HuH-7 (cell line): ENCODE measurements at places on chromosomes 7 and 10.

DNA sequence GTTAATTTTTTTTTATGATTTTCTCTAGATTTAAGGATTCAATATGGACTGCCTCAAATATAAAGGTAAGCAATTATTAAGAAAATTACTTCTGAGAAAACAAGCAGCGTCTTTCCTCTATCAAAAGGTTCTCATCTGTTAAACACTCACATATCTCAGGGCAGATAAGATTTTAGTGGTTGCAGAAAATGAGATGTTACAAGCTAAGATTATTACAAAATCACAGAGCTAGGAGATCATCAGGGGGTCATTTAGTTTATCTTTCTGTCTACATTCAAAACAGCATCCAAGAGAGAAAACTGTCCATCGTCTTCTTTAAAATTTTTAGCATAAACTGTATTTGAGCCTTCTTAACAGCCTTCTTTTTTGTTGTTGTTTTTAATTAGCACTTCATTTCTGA lies 29.1 kb upstream of the RHOBTB1 start:
- DNase-seq, result no peak

DNA sequence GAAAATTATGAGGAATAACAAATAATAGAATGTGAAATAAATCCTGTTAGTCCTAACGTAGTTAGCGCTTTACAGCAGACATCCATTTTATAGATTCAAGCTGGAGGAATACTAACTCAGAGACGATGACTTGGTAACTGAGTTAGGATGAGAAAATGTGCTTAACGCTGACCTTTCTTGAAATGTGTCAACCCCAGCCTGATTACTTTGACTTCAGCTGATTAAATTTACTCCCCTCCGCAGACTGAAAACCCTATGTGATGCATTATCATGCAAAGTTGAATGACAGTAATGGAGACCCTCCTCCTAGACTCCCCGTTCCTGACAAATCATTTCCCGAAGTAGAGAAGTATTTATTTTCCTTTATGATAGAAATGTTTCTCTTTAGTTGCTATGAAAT lies 54.5 kb downstream of the WDFY4 start:
- DNase-seq, result no peak

- no peak for DNase-seq
These were observed 1160.3 kb upstream of the AUTS2 start for GRCh38 chr7:68438016-68438415.

DNA sequence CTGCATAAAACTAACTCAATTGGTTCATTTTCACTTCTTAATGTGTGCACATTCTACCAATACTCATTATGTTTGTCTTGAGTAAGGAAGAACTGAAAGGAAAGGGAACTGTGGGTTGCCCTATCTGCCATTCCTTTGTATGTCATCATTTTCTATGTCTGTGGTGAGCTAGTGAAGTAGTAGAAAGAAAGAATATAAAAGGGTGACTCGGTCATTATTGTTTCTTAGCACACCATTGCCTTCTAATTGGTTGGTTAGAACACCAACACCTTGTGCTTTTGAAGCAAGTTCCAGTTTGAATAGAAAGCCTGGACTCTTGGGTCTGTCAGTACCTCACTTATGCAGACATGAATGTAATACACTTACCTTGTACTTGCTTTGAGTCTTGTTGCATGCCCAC lies 64.3 kb upstream of the MDFIC start:
- no peak for DNase-seq

- no peak for DNase-seq
These were observed 56.9 kb upstream of the CHST15 start for GRCh38 chr10:124150189-124150806.

GRCh38 chr7:1899196-1899595 lies 229.1 kb downstream of the ELFN1 start:
- DNase-seq, result no peak
